T-helper 17 cell (primary cell): ENCODE measurements at places on chromosomes 4 and X.

- peaks cover 28% of the 10 kb centered on the region for H3K4me1 ChIP-seq
- DNase-seq: no peak
- no peaks in the 10 kb centered on the region for H3K27me3 ChIP-seq
Observed at GRCh38 chr4:26400132-26400531, 79.3 kb downstream of the RBPJ start.

DNA sequence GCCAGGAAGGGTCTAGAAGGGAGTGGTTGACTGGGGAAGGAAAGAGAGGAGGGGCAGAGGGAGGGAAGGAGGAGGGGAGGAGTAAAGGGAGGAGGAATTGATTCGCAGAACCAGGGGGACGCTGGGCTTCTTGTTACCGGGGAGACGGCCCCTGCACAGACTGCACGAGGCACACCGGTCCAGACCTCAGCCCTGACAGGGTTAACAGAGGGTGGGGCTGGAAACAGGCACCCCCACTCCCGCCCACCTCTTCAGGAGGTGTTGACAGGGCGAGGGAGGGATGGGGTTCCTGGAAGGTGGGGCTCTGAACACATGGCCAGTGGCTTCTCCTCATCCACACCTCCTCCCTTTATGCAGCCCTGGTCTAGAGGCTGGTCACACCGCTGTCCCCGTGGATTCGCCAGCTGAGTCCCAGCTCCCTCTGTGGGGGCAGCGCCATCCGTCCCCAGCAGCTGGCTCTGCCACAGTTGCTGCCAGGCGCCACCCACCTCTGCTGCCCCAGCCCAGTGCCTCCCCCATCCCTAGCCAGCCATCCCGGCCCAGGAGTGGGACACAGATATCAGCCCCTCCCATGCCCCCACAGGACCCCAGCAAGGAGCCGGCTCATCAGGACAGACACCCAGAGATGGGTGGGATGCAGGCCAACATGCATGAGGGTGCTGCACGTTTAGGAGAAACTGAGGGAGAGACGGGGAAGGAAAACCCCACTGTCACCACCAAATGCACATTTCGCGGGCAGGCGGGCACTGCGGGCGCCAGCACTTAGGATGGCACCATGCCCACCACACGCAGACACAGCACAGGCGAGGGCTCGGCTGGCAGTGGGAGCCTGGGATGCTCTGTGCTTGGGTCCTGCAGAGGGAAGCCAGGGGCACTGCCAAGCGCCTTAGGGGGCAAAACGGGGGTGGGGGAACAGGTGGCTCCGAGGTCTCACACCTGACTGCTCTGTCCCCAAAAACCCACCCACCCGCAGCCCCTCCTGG is 87.6 kb downstream of the ABLIM2 start:
- peaks cover 9% of the 10 kb centered on the region for H3K36me3 ChIP-seq
- no peak for DNase-seq
- H3K4me3 ChIP-seq: no peak overlapping the region
- peaks cover 10% of the 10 kb centered on the region for H3K27me3 ChIP-seq

GRCh38 chrX:120264341-120264740 is 13.7 kb downstream of the ZBTB33 start:
- H3K36me3 ChIP-seq: no peaks in the 10 kb centered on the region
- H3K27me3 ChIP-seq: no peaks in the 10 kb centered on the region
- H3K4me3 ChIP-seq: no peak overlapping the region
- no peak overlapping the region for H3K27ac ChIP-seq
- no peak for DNase-seq
- peaks cover 2% of the 10 kb centered on the region for H3K4me1 ChIP-seq

GRCh38 chr4:3460926-3461325 is 2.2 kb upstream of the DOK7 start:
- H3K27me3 ChIP-seq: peaks cover 28% of the 10 kb centered on the region
- peaks cover 2% of the 10 kb centered on the region for H3K36me3 ChIP-seq
- no peak overlapping the region for H3K27ac ChIP-seq
- H3K4me3 ChIP-seq: no peak overlapping the region
- no peaks in the 10 kb centered on the region for H3K4me1 ChIP-seq

DNA sequence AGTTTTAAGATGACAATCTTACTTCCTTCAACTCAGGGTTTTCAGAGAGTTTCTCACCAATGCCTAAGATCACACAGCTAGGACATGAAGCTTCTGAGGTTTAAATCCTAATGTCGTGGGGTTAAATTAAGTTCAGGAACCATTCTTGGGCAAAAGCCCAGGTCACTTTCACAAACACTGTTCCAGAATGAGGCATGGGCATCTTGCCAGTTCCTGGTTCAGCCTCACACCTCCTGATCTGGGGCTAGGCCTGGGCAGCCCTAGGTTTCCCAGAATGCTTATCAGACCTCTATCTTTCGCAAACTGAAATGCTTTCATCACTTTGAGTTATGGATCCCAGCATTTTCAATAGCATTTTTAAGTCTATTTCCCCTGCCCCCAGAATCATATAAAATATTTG is 224.8 kb upstream of the EDA2R start:
- no peak overlapping the region for H3K27ac ChIP-seq
- no peaks in the 10 kb centered on the region for H3K27me3 ChIP-seq
- no peaks in the 10 kb centered on the region for H3K4me1 ChIP-seq

GRCh38 chr4:169601016-169601771 is 11.2 kb downstream of the NEK1 start:
- H3K27me3 ChIP-seq: no peaks in the 10 kb centered on the region
- peaks cover 7% of the 10 kb centered on the region for H3K4me1 ChIP-seq
- peak overlapping the region; percentile 43 for H3K27ac ChIP-seq
- peaks cover 2% of the 10 kb centered on the region for H3K36me3 ChIP-seq
- no peak for DNase-seq
- H3K4me3 ChIP-seq: no peak overlapping the region

- no peaks in the 10 kb centered on the region for H3K27me3 ChIP-seq
- H3K4me1 ChIP-seq: no peaks in the 10 kb centered on the region
- no peak overlapping the region for H3K27ac ChIP-seq
- DNase-seq: no peak
- no peaks in the 10 kb centered on the region for H3K36me3 ChIP-seq
Observed at GRCh38 chrX:6558979-6559378, 24.1 kb upstream of the VCX3A start.

DNA sequence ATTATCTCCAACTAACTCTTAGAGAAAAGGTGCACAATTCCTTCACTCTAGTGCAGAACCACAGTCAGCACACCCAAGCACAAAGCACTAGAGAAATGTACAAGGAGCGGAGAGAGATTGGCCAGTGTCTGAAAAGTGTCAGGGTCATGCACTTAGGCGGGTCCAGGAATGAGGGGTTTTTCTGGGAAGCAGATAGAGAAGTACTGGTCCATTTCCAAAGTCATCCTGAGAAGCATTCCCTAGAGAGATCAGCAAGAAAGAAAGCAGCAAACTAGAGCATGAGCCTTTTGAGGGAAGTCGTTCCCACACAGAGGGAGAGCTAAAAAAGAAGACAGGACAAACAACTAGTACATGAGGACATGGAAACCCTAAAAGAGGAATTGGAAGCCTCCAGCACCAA is 168.1 kb upstream of the MAP3K15 start:
- peak overlapping the region; percentile 82 for H3K4me3 ChIP-seq
- DNase-seq: no peak
- H3K27me3 ChIP-seq: no peaks in the 10 kb centered on the region
- peaks cover 6% of the 10 kb centered on the region for H3K36me3 ChIP-seq

DNA sequence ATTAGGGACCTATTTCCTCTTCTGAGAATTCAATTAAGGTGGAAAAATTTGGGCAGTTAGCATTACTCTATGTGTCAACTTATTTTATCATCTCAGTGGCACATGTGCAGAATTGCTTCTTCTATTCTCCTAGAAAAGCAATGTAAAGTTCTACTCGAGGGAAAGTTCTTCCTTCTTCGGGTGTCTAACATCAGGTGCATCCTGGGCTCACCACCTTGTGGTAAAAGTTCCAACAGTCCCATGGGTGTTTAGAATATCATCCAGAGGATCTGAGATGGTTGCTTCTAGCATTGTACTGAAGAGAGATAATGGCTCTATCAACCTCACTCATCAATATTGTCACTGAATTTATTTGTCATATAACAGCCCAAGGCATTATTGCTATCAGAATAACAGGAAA is 969.7 kb downstream of the PDHA2 start:
- no peak overlapping the region for H3K4me3 ChIP-seq
- no peaks in the 10 kb centered on the region for H3K36me3 ChIP-seq
- H3K4me1 ChIP-seq: no peaks in the 10 kb centered on the region
- no peak overlapping the region for H3K27ac ChIP-seq
- DNase-seq: no peak
- H3K27me3 ChIP-seq: no peaks in the 10 kb centered on the region

DNA sequence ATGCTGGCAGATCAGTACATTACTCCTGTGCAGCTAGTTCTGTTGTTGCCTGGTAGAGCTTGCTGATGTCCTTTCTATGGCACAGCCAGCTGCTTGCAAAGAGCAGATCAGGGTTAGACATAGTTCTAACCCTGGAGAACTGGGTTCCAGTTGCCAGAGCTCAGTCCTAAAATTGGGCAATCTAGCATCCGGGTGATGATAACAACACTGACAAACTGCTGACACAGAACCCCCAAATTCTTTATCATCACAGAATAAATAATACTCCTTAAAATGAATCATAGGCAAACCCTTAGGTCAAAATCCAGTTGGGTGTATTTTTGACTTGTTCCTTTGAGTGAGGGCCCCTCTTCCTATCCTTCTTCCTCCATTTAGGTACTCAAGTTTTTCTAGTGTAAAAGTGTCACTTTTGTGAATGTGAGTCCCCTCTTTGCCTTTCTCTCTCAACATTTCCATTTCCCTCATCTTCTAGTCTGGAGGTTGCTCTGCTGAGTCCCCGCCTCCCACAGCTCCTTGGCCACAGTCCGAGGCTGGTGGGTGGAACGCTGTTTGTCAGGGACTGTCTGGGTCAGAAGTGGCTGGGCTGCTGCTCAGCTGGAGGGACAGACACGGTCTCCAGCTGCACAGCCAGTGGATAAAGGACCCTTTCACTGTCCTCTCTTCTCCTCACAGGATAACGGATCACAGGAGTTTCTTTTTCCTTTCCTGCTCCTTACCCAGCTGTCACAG is 93.6 kb upstream of the RASGEF1B start:
- no peaks in the 10 kb centered on the region for H3K27me3 ChIP-seq
- H3K4me1 ChIP-seq: peaks cover 6% of the 10 kb centered on the region
- H3K36me3 ChIP-seq: no peaks in the 10 kb centered on the region
- DNase-seq: no peak
